Motor neuron (in vitro differentiated cells): ENCODE measurements at places on chromosomes 4 and X. TPM values are rescaled to one million over a fixed set of nuclear protein-coding genes. Genes with fewer than 3 reads are reported as not detected.

DNA sequence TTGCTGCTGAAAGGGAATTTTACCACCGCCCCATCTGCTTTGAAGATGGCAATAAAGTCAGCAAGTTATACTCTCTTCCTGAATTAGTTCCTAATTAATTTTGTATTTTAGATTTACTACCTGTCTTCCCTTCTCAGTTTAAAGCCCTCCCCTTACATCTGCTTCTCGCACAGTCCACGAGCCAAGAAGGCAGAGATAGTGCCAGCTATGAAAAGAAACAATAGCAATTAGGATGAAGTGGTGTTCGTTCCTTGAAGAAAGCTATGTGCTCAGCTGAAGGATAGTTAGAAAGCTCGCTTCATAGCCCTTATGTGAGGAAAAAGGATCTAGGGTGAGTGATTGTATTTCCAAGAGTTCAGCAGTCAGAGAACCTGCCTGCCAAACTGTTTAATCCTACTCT is 1678.8 kb upstream of the TENM3 start:
- no peak for ATAC-seq

- no peak for ATAC-seq
Observed at GRCh38 chr4:87270144-87270543, 49.7 kb upstream of the KLHL8 start.

DNA sequence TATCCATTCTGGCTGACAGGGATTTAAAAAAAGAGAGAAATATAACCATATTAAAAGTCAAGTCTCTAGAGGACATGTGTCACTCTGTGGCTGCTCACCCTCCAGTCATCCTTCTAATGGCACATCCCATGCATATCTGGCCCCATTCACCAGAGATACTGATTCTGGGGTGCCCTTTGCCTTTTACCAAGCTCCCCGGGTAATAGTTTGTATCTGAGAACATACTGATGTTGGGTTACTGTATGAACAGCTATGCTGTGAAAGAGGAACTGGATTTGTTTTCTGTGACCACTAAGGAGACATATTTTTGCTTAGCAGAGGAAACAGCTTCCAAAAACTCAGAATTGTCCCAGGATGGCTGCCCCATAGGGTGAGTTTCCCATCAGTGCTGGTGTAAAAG is 56.0 kb downstream of the SAT1 start:
- no peak for ATAC-seq

GRCh38 chr4:30126351-30126750 is 593.8 kb upstream of the PCDH7 start:
- ATAC-seq: no peak

GRCh38 chrX:136525738-136526606 is 6.0 kb upstream of the VGLL1 start:
- peak; percentile 94 for ATAC-seq

DNA sequence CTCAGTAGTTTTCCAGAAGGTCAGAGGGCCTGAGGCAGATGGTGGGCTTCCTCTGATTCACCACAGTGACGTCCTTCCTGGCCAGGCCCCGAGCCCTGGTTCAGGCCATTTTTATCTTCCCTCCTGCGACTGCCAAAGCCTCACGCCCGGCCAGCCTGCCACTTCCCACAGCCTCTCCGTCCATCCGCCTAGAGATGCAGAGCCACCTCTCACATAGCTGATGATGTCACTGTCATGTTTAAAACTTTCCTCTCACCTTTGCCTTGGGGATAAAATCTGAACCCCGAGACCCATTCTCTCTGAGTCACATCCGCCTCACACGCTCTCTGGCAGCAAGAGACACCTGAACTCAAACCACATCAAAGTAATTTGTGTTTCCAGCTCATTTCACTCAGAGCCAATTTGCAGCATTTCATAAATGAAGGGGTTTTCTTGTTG is 175.3 kb downstream of the QDPR start:
- ATAC-seq: no peak

DNA sequence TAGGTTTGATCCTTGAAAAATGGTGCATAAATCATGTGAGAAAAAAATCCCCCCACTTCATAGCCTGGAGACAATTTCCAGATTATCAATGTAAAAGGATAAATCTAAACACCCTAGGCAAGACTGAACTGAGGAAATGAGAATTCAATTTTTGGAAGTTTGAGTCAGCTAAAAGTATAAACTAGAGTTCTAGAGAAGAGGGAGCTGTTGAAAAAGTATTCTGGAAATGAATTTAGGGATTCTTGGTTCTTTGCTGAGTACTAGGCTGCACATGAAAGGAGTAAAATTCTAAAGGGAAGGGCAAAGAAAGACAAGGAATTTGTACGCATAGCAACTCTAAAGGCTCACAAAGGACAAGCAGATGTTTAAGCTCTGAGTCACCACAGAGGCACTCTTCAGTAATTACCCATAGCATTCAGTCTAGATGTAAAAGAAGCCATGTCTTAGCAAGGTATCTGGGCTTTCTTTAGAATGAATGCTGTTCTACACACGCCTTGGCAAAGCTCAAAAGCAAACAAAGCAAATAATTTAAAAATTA is 896.5 kb downstream of the PDHA2 start:
- no peak for ATAC-seq

DNA sequence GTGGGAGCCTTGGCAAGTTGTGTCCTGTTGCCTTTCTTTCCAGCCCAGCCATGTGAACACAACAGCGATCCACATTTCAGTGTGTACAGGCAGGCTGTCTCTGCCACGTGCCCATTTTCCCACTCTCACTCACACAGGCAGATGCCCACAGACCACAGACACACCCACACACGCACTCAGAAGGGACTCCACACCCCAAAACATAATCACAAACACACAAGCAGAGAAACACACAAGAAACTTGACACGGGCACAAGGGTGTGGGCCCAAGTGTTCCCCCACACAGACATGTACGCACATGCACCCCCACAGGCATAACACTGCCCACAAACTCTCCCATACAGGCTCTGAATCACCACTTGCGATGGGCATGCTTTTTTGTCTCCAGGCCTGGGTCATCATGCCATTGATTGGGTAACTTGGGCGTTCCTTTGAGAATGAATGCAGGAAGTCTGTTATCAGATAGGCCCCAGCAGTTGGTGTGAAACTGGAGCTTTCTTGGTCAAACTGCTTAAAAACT is 84.3 kb downstream of the NBDY start:
- no peak for ATAC-seq

GRCh38 chr4:152106113-152106763 is 345.4 kb upstream of the GATB start:
- ATAC-seq: no peak

- ATAC-seq: no peak
Observed at GRCh38 chrX:108313669-108314068, 124.6 kb downstream of the COL4A6 start.

GRCh38 chrX:52933976-52934703 is 24.2 kb downstream of the FAM156A start:
- no peak for ATAC-seq

- ATAC-seq: peak; percentile 43
Observed at GRCh38 chr4:90580326-90580725, 453.1 kb downstream of the CCSER1 start.

GRCh38 chrX:115649461-115650063 is 88.6 kb downstream of the PLS3 start:
- no peak for ATAC-seq

SSX1 gene
- total RNA-seq: not detected in 2 replicates

CCSER1 gene
- total RNA-seq: 12.8 and 21.5 TPM in 2 replicates

KLB gene
- 0.60 and 0.88 TPM in 2 replicates for total RNA-seq

DUX4 gene
- 0.10 TPM in 1 of 2 replicates, not detected in the other for total RNA-seq

PAPSS1 gene
- total RNA-seq: 72.7 and 74.4 TPM in 2 replicates

LUZP4 gene
- 0.14 and 0.19 TPM in 2 replicates for total RNA-seq

GIMD1 gene
- total RNA-seq: 0.35 TPM in 1 of 2 replicates, not detected in the other

ERAS gene
- total RNA-seq: 0.46 and 0.90 TPM in 2 replicates

IL2RG gene
- 0.14 and 0.41 TPM in 2 replicates for total RNA-seq

GPRASP2 gene
- 11.6 and 11.9 TPM in 2 replicates for total RNA-seq

ANKRD50 gene
- total RNA-seq: 12.3 and 14.1 TPM in 2 replicates

SCRG1 gene
- total RNA-seq: 5.0 and 5.3 TPM in 2 replicates

PDGFRA gene
- 37.4 and 43.2 TPM in 2 replicates for total RNA-seq
